Activated naive CD4-positive, alpha-beta T cell (primary cell): ENCODE measurements at places on chromosomes 1 and 21.

- DNase-seq: no peak
Measured at GRCh38 chr1:14969006-14969405, 184.5 kb upstream of the TMEM51 start.

GRCh38 chr1:238384381-238384780, 493.7 kb upstream of the ZP4 start:
- DNase-seq: no peak

GRCh38 chr1:91152331-91152730, 130.5 kb upstream of the ZNF644 start:
- DNase-seq: no peak

- DNase-seq: no peak
Measured at GRCh38 chr1:56404561-56405030, 174.8 kb downstream of the PLPP3 start.

DNA sequence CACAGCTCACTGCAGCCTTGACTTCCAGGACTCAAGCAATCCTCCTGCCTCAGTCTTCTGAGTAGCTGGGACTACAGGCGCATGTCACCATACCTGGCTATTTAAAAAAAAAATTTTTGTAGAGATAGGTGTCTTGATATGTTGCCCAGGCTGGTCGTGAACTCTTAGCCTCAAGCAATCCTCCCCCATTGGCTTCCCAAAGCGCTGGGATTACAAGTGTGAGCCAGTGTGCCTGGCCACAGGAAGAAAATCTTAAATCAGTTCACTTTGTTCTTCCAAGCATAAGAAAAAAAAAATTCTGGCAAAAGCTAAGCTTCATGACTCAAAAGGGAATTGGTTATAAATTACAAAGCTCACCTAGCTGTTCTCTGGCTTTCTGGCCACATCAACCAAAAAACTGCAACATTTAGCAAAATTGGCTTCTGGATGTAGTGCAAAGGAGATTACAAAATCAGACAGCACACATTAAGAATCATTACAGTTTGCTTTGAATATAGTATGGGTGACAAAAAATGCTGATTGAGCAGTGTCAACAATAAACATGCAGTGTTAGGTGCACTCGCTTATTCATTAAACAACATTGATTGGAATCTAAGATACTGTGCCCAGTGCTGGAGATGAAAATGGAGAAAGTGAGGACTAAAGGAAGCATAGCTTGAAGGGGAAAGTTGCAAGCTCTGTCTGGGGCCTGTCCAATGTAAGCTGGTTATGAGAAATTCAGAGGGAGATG, 76.7 kb downstream of the KCTD3 start:
- DNase-seq: no peak

DNA sequence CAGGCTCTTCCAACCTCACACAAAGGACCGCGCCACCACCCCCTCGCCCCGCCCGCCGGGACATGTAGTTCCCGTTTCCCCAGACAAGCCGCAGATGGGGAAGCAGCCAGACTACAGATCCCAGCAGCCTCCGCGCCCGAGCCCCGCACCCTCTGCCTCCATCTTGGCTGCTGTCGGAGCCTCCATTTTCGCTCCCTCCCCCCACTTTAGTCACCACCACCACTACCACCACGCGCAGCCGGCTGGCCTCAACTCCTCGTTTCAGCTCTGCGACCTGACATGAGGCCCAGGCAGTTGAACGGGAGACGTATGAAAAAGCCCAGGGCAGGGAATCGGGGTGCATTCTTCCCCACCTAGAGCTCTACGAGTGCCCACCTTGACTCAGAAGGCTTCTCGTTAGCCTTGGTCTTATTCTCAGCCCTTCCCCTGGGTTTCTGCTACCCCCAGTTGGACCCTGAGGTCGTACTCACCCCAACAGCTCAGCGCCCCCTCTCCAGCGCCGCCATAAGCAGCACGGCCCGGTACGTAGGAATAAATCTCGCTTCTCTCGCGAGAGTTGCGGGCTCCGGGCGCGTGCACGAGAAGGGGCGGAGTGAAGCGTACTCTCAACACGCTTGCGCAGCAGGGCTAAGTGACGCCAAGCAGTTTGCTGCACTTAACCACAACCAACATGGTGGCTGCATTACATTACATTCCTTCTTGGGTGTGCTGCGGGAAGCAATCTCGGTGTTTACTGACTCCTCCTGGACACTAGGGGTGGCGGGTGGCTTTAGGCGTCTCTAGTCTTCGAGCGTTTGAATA, at the start of gene CSDE1:
CSDE1 (minus strand) TSS at position 530 of the 801 bp plus-strand sequence. CDS start 18,094 bp downstream, outside the sequence.
- DNase-seq: peak; percentile 90

GRCh38 chr1:29783508-29784275, 547.4 kb downstream of the PTPRU start:
- DNase-seq: no peak

DNA sequence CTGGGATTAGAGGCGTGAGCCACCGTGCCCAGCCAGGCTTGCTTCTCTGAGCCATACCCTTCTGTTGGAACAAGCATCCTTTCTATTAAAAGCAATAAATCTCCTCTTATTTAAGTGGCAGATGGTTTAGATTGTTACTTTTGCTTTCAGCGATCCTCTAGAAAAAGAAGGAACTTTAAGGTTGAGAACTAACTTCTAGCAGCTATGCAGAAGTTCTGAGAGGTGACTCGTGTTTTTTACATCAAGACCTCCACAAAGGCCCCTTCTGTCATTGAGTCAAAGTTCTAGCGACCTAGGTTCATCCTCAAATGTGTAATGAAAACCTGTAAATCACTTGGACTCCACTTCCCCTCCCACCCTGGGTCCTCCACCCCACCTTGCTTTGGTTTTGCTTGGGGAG, 30.8 kb downstream of the PLEKHO1 start:
- DNase-seq: no peak

DNA sequence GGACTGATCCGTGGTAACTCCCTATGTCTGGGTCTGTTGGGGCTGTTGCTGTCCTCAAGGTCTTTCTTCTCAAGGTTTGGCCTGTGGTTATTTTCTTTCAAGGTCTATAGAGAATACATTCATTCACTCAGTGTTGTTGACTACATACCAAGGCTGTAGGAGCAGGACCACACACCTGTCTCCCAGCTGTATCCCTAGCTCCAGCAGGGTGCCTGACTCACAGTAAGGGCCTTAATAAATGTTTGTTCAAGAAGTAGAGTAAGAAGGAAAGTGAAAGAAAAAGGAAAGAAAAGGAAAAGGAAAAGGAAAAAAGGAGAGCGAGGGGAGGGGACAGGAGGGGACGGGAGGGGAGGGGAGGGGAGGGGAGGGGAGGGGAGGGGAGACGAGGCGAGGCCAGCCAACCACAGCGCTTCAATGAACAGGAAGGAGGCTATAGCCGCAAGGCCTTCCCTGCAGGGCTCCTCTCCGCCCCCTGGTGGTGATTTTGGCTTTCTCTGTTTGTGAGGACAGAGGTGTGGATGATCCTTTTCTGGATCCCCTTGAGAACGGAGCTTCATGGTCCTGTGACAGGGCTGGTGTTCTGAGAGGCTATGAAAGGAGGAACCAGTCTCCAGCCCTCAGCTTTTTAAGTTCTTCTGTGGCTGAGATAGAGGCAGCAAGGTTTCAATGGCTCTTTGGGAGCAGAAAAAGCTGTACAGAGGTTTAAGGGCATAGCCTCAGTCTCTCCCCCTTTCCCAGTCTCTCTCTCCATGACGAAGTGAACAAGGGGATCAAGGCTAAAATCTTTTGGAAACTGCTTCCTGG, 30.6 kb upstream of the LCE5A start:
- DNase-seq: peak; percentile 7

- no peak for DNase-seq
Measured at GRCh38 chr1:232368821-232369321, 261.1 kb downstream of the SIPA1L2 start.

- no peak for DNase-seq
Measured at GRCh38 chr1:32918179-32918578, 17.0 kb upstream of the TMEM54 start.

DNA sequence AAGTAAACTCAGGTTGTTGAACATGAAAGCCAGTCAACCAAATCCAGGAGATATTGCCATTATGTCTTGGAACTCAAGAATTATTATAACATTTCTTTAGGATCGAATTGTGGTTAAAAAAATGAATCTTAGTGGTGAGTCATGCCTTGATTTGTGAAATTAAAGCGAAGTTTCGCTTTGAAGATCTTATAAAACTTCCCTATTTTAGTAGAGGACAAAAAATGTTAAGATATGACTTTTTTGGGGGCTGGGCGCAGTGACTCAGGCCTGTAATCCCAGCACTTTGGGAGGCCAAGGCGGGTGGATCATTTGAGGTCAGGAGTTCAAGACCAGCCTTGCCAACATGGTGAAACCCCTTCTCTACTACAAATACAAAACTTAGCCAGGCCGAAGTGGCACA, 39.5 kb upstream of the PTBP2 start:
- DNase-seq: no peak

DNA sequence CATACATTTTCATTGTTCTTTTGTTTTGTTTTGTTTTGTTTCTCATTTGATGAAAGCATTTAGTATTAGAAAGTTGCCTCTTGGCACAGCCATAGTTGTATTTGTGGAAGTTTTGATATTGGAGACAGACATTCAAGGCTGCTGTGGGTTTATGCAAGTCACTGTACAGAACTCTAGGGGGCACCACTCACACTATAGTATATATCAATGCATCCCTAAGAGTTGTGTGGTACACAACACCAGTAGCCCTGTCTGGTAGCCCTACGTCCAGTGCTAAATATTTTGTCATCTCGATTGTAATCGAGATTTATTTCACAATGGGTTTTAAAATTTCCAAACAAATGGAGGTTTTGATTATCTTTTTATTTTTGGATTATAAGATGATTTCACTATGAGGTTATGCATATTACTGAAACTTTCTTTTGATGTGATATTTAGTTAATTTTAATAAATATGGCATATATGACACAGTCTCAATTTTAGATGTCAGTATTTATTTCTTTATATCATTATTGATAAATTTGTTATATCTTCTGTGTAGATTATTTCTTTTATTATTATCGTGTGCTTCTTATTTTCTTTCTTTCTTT, 112.2 kb downstream of the NR5A2 start:
- DNase-seq: no peak

- DNase-seq: no peak
Measured at GRCh38 chr1:27523337-27524020, 33.5 kb upstream of the WASF2 start.

GRCh38 chr1:192485692-192486436, 89.7 kb upstream of the RGS1 start:
- no peak for DNase-seq

- peak; percentile 55 for DNase-seq
Measured at GRCh38 chr1:202160377-202160940, at the start of gene PTPN7. PTPN7 (minus strand) TSS chr1:202160602; CDS start chr1:202159402, 1,200 bp downstream.

DNA sequence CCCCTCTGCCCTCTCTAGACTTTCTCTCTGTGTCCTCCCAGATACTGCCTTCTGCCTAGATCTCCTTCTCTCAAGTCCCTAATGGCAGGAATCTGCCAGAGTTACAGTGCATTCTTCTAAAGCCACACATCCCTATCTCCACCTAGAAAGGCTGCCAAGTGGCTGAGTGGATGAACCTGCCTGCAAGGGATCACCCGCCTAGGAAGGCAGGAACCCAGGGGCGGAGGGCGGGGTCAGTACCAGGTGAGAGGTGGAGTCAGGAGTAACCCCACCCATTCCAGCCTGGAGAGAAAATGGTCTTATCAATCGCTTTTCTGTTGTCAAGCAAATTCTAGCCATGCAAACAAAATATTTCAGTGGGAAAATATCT, 60.8 kb downstream of the BCAR3 start:
- no peak for DNase-seq

DNA sequence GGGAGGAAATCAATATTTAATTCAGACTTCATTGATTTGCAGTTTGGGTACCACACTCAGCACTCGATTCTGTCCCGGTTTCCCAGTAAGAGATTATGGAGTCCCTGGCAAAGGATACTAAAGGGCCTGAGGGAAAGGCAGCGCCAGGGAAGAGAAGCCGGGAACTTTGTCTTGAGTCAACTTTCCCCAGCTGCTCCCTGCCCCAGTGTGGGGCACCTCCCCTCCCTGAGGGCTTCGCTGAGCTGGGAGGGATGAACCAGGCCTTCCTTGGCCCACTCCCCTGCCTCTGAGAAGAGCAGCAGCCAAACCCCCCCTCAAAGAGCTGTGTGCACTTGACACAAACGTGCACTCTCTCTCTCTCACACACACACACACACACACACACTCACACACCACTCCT, 32.6 kb downstream of the OPTC start:
- DNase-seq: no peak

GRCh38 chr1:220791285-220791684, 4.6 kb downstream of the MTARC1 start:
- DNase-seq: no peak

- DNase-seq: no peak
Measured at GRCh38 chr21:33205476-33205875, 24.3 kb upstream of the IFNAR2 start.

DNA sequence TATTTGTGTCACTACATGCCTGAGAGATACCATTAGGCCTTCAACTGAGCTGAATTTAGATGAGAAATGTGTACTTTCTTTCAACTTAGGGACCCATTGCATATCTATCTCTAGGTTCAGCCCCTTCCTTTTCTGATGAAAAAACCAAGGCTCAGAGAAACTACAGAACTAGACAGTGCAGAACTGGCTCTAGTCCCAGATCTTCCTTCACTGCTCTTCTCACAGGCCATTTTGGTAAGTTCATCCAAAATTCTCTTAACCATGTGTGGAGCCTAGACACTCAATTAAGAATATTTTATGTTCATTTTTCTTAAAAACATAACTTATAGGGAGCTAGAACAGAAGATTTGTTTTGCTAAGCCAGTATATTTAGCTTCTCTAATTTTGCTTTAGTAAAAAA, 128.9 kb downstream of the ASTN1 start:
- DNase-seq: no peak

DNA sequence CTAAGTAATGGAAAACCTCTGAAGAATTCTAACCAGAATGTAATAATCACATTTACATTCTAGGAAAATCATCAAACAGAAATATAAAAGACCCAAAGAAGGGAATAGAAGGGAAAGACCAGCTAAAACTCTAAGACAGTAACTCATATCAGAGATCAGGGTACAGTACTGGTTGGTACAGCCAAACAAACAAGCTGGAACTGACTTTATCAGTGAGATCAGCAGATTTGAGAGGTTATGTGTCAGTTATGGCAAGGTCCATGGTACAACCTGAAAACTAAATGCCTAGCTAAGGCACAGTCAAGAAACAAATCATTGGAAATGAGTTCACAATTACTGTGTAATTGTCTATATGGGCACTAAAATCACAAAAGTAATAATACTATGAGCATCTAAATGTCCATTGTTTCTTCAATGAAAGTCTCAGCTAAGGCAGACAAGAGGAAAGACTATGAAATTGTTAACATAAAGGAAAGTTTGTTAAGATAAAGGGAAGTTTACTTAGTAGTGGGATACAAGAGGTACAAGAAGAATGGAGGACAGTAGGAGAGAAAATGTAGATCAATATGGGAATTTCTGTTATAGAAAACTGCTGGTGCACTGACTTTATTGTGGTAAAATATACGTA, 75.8 kb downstream of the TRIM33 start:
- no peak for DNase-seq

DNA sequence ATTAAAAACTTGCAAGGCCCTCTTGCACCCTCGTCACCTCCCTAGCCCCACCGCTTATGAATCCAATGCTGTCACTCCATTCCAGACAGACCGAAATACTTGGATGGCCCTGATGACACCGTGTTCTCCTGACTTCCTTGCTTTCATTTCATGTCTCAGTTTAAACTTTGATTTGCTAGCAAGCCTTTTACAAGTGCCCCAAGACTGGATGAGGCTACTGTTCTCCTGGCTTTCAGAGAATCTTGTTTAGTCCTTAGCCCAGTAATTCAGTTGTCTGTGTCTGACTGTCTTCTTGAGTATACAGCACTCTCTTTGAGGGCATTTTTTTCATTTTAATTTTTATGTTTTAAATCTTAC, 824 bp upstream of the IFI44L start:
- DNase-seq: no peak

- no peak for DNase-seq
Measured at GRCh38 chr21:44571844-44572782, 1.4 kb upstream of the KRTAP10-4 start.

GRCh38 chr1:246782120-246782900, 58.1 kb downstream of the SCCPDH start:
- DNase-seq: no peak
